ENCODE measurements at places on chromosomes 7 and 10.

DNA sequence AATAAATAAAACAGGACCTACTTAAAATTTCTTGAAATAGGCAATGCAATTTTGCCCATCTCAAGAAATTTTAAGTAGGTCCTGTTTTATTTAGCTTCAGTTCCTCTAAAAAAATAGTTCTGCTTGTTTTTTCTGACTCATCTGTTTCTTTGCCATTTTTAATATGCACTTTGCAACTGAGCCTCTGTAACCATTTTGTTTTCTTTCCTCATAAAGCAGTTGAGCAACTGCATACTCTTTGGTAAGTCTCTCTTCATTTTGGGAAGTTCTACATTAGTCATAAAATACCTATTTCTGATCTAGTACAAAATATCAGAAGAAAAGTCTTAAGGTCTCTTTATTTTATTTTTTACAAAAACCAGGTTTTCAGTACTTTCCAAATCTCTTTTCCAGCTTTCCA, 18.0 kb downstream of the TAS2R40 start:
- no peak for DNase-seq

DNA sequence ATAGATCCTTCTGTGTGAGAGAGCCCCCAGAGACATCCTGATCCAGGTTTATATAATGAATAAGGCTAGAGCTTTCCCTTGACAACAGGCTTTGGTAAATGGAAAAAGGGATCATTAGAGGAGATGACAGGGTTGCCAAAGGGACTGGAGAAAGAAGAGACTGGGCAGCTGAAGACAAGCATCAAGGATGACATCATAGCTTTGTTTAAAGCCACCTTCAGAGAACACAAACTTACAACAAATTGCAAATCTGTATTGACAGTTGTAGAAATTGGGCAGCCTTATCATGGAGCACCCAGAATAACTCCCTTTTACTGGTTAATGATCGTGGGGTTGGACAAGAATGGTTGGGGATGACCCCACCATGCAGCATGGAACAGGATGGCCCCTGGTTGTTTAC, 3.7 kb upstream of the PLPP4 start:
- DNase-seq: no peak

DNA sequence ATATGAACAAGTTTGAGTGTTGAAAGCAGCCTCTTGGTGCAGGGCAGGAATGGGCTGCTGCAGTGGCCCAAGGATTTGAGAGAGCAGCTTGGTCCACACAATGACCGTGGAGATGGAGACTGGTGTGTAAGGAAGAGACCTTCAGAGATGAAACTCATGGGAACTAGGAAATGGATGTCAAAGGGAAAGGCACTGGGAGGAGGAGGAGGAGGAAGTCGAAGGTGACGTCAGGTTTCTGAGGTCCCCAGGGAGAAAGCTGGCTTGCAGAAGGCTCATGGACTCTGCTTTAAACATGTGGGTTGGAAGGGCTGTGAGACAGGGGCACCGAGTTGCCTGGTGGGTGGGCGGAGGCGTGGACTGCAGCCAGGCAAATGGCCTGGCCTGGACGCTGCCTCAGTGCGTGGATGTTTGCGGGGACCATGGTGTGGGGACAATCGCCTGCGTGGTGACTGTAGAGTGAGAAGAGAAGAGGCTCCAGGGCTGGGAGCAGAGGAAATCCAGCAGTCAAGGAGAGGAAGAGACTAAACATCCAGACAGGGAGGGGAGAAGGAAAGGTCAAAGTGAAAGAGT, 14.6 kb downstream of the C10orf71 start:
- no peak for DNase-seq

GRCh38 chr10:128031216-128031615, 95.0 kb downstream of the MKI67 start:
- DNase-seq: no peak

DNA sequence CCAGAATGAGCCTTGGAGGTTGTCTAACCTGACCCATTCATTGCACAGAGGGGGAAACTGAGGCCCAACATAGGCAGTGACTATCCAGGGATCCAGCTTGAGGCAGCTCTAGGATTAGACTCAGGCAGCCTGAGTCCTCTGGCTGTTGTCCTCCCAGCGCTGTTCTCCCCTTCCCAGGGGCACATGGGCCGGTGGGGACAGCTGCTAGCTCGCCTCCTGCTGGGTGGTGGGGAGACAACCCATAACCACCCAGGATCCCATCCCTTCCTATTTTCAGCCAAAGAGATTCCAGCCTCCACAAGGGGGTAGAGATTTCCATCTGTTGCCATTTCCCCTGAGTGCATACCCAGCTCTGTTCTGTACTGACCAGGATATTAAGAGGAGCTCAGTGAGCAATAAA, 145.1 kb upstream of the GPR26 start:
- no peak for DNase-seq

- peak; percentile 53 for DNase-seq
Measured at GRCh38 chr7:138097064-138097741, 20.9 kb downstream of the AKR1D1 start.

DNA sequence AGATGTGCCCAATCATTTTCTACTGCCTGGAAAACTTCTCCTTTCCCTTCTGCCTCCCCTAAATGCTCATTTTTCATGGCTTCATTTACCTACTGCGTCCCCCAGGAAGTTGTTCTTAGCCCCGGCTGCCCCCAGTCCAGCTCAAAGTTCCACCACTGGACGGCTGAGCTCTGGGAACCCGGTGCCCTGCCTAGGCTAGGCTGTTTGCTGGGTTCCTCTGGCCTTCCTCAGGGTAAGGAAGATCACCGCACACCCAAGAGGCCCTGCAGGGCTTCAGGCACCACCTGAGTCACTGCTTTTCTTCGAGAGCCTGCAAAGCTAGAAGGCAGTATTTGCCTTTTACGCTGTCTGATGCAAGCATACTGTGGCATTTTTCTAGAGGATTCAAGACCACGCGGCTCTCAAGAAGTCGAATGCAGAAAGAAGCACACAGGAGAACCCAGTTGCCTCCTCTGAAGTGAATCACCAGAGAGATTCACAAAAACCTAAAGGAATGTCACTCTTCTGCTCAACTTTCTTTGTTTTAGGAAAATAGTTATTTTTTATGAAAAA, 46.7 kb upstream of the ZMIZ1 start:
- no peak for DNase-seq

DNA sequence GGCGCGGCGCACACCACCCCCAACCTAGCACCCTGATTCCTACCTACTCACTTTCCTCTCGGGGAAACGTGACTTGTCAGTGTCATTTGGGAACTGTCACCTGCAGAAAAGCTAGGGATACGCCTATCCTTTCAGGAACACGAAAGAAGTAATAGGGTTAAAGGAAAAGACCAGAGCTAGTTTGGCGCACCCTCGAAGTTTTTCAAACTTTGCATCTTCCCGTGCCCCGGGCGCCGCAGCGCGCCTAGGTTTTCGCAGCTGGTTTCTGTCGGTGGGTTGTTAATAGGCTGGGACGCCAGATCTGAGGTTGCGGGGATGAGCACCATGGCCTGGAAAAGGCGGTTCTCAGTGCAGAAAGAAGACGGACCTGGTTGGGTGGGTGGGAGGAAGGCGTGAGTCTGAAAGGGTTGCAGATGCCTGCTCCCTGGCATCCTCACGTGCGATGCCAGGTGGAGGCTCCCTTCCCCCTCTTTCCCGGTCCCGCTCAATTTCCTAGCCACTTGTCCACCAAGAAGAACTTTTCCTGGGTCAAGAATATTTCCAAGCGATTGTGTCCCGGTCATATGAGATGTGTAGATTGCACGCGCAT, 568 bp upstream of the MEOX2 start:
- no peak for DNase-seq
